ENCODE measurements at places on chromosomes 4 and X.

DNA sequence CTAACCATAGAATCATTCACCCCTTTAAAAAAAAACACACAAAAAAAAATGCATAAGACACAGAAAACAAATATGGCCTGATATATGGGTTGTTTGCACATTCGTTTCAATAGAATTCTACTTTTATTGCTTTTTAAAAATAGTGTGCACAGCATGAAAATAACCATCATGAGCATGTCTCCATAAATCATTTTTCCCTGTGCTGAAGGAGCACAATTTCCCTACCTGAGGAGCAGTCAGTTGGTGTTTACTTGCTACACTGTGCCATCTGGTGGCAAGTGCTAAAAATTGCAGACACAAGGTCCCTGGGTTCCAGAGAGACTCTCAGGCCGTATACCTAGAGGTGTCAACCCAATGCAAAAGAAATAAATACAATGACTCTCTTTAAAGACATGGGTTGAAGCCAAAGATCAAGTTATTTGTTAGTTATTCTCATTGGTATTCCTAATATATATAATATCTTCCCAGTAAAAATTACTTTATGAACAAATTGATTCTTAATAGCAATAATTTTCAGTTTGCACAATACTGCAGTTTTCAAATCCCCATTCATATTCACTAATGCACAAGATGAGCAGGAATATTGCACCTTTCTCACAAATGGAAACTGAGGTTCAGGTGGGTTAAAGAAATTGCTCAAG lies 551.4 kb downstream of the IQCM start:
- DNase-seq, result no peak

DNA sequence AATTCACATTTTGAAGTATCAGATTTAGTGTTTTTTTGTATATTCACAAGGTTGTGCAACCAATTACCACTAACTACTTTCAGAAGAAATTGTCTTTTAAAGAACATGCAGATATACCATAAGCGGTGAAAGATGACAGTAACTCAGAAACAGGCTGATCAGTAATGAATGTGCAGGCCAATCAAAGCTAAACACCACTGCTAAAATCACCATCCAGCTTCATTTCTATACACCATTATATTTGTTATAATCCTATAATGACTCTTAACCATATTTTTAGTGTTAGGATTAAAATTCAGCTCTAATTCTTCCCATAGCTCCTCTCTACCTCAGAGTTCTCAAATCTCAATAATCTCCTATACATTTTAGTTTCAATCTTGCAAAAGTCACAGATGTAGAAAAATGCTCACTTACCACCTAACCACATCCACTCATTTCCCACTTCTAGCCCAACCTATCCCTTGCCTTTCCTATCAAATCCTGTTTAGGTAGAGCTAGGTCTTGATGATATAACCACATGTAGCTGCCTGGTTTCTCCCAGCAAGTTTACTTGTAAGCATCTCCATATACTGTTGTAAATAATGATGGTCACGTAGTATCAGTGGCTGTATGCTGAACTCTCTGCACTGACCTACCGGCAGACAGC lies 16.6 kb downstream of the COQ2 start:
- no peak for DNase-seq

- no peak for DNase-seq
Measured at GRCh38 chr4:122977103-122977502, 54.7 kb upstream of the NUDT6 start.

DNA sequence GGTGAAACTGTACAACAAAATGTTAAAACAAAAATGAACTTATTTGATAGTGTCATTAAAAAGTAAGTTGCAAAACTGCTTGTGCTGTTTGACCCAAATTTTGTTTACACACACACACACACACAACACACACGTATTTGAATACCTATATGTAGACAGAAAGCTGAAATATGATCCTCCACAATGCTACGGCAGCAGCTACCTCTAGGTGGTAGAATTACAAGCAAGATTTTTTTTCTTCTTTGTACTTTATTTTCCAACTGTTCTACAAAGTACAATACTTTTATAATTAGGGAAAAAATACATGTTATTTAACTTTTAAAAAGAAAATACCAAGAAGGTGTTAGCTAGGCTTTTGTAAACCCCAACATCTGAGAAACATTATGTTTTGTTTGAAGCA lies 1.2 kb downstream of the CYTL1 start:
- DNase-seq, result no peak

GRCh38 chr4:93747220-93747619 lies 81.3 kb upstream of the ATOH1 start:
- no peak for DNase-seq

Measured in GM06990 (cell line).